ENCODE measurements at places on chromosomes 7 and 10.

DNA sequence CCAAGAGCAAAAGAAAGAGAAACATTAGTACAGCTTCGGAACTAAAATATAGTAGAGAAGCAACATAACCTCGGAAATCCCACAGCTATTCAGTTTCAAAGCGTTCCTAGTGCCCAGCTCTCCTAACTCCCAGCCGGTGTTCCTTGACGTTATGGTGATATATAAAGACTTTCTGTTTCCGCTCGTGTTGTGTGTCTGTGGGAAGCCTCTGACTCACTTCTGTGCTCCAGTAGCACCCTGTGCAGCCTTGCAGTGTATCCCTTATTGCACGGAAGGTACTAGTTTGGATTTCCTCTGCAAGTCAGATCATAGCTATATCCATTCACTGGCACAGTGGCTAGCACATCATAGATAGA lies 535 bp downstream of the ASAH2B start:
- no peak for DNase-seq

- DNase-seq, result no peak
Observed at GRCh38 chr10:117320050-117320665, 55.1 kb downstream of the PDZD8 start.

GRCh38 chr7:49001610-49002033 lies 77.3 kb downstream of the CDC14C start:
- no peak for DNase-seq

- no peak for DNase-seq
Observed at GRCh38 chr7:148802101-148802493, 82.0 kb downstream of the EZH2 start.

DNA sequence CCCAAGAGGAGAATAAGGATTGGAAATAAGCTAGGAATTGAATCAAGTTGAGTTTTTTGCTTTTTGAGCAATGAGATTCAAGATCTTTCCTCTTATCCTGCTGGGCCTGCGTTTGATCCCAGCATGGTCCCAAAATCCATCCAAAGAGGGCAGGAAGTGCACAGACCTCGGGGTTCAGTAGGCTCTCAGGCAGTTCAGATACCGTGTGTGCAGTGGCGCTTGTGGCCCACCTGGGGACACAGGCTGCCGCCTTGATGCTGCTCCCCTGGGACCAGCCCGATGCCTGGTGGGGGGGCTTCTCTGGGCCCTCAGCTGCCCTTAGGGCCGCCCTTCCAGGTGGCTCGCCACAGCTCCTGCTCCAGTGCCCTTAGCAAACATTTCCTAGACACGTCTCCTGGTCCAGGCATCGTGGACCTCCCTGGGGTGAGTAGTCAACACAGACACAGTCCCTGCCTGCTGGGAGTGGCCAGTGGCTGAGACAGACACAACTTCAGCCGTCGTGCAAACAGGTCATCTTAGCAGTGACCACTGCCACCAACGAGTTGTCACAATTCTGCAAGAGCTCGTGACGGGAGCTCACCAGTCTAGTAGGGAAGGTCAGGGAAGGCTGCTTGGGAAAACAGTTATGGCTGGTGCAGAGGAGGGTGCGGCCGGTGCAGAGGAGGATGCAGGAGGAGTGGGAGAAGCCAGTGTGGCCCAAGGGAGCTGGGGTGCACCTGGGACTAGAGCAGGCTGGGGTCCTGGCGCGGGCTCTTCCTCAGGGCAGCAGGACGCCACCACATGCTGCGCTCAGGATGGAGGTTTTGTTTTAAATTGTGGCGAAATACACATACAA lies 21.7 kb upstream of the JAKMIP3 start:
- no peak for DNase-seq

DNA sequence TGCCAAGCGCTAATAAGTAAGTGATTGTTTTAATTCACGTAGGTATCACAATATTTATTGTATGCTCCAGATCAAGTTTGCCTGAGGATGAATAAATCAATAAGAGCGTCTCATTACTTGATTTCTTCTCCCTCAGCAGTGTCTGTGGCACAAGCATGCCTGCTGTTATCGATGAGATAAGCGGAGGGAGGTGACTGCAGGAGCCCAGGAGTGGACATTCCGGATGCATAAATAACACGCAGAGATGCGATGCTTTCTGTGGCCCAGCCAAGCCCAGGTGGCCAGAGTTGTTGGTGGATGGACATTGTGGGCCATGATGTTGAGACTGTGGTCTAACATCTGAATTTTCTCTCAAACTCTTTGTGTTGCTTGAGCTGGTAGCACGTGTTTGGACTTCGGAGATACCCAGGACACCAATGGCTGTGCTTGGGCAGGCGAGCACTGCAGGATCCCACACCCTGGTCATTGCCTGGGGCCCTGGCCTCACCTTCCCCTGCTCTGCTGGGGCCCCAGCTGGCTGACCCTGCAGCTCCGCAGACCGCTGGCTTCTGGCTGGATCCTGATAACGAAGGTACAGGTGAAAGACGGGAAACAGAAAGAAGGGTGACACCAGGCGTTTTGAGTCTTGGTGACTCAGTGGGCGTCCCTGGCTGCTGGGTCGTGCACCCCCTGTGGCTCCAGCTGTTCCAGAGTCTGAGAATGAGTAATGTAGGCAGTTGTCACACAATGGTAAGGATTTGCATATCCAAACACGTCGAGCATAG lies 31.2 kb upstream of the MNX1 start:
- no peak for DNase-seq

DNA sequence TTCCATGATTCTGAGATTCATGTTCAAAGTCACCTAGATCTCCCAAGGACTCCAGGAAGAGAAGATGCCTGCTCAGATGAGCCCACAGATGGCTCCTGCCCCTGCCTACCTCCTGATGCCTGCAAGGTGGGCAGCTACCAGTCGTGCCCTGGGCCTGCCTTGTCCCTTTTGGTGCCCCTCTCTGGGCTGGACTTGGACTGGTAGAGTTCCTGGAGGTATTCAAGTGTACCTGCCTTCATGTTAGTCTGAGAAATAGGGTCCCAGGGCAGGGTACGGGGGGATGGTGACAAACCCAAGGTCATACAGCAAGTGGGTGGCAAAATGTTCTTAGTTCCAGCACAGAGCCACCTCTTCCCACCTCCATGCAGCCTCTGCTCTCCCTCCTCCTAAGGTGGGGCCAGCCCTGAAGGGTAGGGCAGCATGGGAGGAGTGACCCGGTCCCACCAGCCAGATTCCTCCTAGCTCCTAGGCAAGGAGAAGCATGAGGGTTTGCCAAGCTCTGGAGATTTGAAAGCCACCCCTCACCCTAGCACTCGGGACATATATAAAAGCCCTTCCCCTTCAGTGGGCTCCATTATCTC lies 80.8 kb upstream of the UNC5B start:
- DNase-seq, result no peak

DNA sequence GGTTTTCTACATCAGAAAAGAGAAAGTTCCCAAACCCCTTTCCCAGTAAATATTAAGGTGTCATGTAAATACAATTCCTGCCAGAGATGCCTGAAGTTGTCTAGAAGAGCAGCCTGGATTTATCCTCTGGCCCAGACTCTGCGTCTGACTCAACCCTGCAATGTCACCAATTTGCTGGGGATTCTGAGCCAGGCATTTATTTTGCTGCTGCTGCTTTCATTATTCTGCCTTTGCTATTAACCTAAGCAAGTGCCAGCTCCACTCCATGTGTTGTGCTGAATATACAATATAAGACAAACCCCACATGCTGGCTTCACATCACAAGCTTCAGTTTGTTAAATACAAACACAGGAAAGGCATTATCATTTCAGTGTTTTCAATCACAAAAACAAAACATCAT lies 59.1 kb downstream of the ELAPOR2 start:
- DNase-seq, result no peak

GRCh38 chr7:25385506-25386136 lies 157.3 kb upstream of the NPVF start:
- no peak for DNase-seq

- DNase-seq, result no peak
Observed at GRCh38 chr10:106401161-106401560, 763.3 kb downstream of the SORCS1 start.

- DNase-seq, result no peak
Observed at GRCh38 chr7:11956991-11957390, 125.0 kb upstream of the THSD7A start.

GRCh38 chr7:153430931-153431330 lies 621.3 kb upstream of the DPP6 start:
- no peak for DNase-seq

DNA sequence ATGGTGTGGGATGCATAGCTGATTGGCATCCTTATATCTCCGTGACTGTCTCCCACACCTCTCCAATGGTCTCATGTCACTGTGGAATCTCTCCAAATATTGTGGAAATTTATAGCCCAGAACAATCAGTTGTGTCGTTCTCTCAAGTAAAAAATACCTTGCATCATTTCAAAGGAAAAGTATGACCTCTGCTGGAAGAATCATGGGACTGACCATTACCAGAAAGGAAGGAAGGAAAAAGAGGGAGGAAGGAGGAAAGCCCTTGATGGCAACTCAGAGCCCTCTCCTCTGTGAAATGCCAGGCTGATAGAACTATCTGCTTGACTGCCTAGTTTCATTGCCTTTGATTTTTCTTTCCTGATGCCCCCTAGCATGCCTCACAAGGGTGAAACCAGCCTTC lies 76.3 kb downstream of the FOXI2 start:
- DNase-seq, result no peak

DNA sequence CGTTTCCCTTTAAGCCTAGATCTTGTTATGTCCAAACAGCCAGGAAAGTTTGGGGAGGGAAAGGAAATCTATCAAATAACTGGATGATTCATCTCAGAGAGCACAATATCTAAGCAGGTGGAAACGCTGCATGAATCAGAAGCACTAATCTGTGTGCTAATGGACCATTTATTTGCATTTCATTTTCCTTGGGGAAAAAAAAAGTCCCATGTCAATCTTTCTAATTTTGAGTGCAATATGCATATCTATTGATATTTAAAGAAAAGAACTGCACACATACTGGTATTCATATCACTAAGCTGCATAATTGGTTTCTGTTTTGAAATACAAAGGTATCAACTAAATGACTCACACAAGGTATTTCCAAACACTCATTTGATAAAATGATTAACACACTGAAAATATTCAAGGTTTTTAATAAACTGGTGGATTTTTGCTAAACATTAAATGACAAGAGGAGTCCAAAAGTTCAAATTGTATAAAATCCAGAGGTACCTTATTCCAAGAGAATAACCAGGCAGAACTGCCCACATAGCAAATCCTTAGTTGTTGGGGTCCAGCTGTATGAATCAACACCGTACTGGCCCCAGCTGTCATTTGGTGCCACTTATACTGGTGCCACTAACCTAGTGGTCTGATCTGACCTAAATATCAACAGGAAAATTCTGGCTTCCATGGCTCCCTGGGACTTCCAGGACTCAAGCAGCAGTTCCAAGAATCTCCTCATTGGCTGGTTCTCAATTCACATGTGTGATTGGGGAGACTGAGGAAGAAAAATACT lies 122.2 kb upstream of the SP4 start:
- no peak for DNase-seq

- DNase-seq, result no peak
Observed at GRCh38 chr10:93417921-93418320, 64.2 kb downstream of the MYOF start.

- peak; percentile 17 for DNase-seq
Observed at GRCh38 chr10:52951824-52952223, 179.2 kb upstream of the MBL2 start.

DNA sequence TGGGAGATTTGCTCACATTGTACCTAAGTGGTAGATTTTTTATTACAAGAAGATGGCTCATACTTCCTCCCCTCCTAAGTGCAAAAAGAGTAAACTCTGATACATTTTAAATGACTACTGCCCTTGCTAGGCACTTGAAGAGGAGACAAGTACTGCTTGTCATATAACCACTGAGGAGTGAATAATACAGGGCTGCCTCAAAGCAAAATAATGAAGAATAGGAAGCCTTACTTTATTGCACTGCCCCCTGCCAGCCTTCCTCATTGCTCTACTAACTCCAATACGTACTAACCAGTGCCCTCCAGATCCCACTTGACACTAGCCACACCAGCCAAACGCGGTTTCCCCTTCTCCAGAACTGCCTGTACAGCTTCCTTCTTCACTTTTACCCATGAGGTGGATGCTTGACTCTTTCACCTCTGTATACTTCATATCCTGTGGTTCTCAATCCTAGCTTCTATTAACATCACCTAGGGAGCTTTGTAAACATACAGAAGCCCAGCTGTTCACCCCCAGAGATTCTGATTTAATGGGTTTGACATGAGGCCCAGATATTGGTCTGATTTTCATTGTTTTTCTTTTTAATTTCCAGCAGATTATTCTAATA lies 11.7 kb upstream of the MTERF1 start:
- DNase-seq, result no peak

All from HuH-7.5 (cell line).